ENCODE measurements at places on chromosomes 6 and 20. TPM values are rescaled to one million over a fixed set of nuclear protein-coding genes. Genes with fewer than 3 reads are reported as not detected.

DNA sequence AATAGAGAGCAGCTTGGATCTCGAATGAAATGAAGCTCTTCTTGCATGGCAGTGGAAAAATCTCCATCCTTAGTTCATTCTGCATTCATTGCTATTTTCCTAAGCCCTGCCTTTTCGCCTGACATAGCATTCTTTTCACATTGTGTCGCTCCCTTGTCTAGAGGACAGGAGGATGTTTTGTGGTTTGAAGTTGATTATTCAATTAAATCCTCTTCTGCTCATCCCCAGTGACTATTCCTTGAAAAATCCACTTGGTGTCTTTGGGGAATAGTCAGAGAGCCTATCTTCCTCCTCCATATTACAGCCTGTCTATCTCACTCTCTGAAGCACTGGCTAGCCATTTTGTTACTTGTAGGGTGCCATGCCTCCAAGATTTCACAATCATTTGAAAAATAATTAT lies 161.2 kb downstream of the KLHL32 start:
- DNase-seq: no peak

Gene PHF20
- polyA plus RNA-seq: 33.4 TPM

- DNase-seq: no peak
These were observed 50.0 kb upstream of the ECI2 start for GRCh38 chr6:4185419-4185818.

Gene SLC22A3
- polyA plus RNA-seq: 3.9 TPM

GRCh38 chr20:20498076-20498861 lies 130.4 kb downstream of the INSM1 start:
- no peak for DNase-seq

DNA sequence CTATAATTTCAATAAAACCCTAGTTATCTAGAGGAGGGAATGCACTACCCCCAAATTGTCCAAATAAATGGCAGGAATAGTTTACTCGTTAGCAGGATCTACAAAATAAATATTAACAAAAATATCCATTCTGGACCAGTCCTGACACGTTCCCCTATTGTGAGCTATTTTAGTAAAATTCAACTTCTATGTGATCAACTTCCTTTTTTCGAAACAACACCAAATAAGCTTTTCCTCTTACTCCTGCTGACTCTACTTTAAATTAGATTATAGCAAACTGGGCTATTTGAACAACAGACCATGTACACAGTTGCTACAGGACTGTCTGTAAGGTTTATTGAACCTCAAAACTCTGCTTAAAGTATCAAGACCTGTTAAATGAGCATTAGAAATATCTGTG lies 154.3 kb downstream of the IPCEF1 start:
- no peak for DNase-seq

All from left renal cortex interstitium (tissue), 4 donors.